ENCODE measurements at places on chromosomes 13 and 19.

- no peak for DNase-seq
- H3K36me3 ChIP-seq: peaks cover 62% of the 10 kb centered on the region
- no peaks in the 10 kb centered on the region for H3K4me1 ChIP-seq
Observed at GRCh38 chr19:5667751-5668271, 12.5 kb downstream of the MICOS13 start.

DNA sequence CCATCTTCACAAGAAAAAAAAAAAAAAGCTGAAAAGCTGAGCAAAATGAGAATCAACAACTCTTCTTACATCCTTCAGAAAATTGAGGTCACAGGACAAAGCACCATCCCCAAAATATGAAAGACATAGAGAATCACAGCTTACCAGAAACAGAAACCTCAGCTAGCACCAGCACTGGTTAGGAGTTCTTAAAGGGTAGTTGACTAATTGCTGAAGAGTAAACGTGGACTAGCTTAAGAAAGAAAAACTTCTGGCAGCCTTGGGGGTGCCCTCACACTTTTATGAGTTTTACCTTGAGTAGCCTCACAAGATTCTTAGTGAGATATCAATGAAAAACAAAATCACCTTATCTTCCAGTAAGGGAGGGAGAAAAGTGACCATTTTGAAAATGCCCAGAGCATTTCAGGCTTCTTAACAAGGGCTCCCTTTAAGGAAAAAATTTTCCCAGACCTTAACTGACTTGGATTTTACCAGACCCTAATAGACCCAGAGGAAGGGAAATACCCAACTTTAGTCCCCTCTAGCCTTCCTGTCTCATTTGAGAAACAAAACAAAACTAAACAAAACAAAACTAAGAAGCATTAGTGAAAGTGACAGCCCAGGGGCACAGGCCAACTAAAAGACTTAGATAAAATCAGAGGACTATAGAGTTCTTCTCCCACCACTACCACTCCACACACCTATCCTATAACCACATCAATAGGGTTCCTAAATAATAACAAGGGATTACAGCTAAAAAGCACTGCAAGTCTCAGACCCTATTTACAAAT is 888.6 kb downstream of the DIAPH3 start:
- H3K4me1 ChIP-seq: no peaks in the 10 kb centered on the region
- no peaks in the 10 kb centered on the region for H3K27me3 ChIP-seq
- DNase-seq: no peak
- no peak overlapping the region for H3K27ac ChIP-seq
- H3K4me3 ChIP-seq: no peak overlapping the region

DNA sequence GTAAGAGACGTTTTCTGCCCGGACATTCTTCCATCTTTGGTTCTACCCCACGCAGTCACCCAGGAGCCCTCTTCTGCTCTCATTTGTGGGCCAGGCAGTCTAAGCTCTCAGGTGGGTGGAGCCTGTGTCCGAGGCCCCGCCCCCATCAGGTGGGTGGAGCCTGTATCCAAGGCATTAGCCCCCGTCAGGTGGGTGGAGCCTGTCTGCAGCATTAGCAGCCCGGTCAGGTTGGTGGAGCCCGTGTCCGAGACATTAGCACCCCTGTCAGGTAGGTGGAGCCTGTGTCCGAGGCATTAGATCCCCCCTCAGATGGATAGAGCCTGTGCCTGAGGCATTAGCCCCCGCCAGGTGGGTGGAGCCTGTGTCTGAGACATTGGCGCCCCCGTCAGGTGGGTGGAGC is 45.5 kb upstream of the C13orf46 start:
- peaks cover 36% of the 10 kb centered on the region for H3K36me3 ChIP-seq
- no peak overlapping the region for H3K4me3 ChIP-seq
- no peak for DNase-seq
- no peaks in the 10 kb centered on the region for H3K4me1 ChIP-seq

- H3K27ac ChIP-seq: no peak overlapping the region
- H3K4me1 ChIP-seq: peaks cover 17% of the 10 kb centered on the region
- DNase-seq: no peak
Observed at GRCh38 chr19:39915101-39915847, 19.2 kb downstream of the FCGBP start.

DNA sequence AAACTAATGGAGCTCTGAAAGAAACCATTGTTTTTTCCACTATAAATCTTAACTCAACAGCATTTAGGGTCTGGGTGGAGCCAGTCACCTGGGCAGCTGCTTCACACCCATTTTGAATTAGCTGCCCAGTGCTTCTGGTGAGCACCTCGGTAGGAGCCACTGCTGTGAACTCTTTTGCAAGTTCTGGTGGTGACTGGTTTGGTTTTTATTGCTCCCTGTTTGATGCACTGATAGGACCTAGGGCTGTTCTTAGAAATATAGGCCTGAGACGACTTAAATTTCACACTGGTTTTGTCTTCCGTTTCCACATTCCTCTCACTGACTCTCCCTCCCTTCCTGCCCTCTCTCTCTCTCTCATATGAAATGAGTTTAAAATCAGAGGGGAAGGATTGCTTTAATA is 103.9 kb downstream of the GGACT start:
- peaks cover 30% of the 10 kb centered on the region for H3K4me1 ChIP-seq
- H3K4me3 ChIP-seq: peak overlapping the region; percentile 55
- no peak for DNase-seq

DNA sequence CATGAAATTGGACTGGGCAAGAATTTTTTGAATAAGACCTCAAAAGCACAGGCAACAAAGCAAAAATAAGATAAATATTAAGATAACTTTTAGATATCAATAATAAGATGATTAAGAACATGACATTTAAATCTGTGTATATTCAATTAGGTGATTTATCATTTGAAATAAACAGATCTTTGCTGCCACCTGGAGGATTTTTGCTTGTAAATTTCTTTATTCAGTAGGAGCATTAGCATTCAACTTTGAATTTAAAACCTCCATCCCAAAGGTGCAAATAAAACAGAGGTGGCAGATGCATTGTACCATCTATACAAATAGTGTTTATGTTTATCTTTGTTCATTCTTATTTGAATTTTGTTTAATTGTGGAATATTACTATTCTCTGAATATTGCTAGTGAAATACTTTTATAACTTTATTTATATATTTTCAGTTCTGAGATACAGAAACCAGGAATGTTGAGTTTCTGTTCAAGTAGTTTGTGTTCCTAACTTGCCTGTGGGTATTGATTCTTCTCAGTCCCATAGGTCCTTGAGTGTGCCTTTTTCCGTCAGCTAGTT is 20.9 kb downstream of the COG6 start:
- no peak overlapping the region for H3K27ac ChIP-seq
- H3K4me1 ChIP-seq: no peaks in the 10 kb centered on the region
- DNase-seq: no peak
- no peak overlapping the region for H3K4me3 ChIP-seq
- H3K27me3 ChIP-seq: no peaks in the 10 kb centered on the region
- peaks cover 11% of the 10 kb centered on the region for H3K36me3 ChIP-seq

DNA sequence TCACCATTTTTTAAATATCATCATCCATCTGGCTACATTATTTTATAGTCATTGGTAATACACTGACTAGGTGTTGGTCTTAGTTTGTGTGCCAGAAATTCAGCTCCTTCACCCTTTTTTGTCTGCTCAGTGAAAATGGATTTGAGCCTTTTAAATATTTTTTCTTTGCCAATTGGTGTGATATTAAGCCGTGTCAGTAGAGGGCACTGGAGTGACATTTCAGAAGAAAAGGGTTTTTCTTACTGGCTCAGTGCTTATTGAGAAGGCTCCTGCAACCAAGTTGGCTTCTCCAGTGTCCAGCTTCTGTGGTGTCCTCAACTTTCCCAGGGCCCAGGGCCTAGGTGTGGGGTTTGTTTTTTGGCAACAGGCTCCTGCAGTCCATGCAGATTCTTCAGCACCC is 546.6 kb downstream of the DACH1 start:
- no peak overlapping the region for H3K4me3 ChIP-seq
- H3K36me3 ChIP-seq: no peaks in the 10 kb centered on the region
- no peak for DNase-seq
- no peaks in the 10 kb centered on the region for H3K27me3 ChIP-seq

DNA sequence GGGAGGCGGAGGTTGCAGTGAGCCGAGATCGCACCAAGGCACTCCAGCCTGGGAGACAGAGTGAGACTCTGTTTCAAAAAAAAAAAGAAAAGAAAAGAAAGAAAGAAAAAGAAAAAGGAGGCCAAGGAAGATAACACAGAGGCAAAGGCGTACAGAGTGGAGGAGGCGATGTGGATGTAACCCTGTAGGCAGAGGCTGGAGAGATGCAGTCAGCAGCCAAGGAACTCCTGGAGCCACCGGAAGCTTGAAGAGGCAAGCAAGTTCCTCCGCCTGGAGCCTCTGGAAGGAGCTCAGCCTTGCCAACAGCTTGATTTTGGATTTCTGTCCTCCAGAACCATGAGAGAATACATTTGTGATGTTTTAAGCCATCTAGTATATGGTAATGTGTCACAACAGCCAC is 6.7 kb upstream of the CCDC8 start:
- H3K4me3 ChIP-seq: no peak overlapping the region
- H3K36me3 ChIP-seq: no peaks in the 10 kb centered on the region
- DNase-seq: no peak
- H3K27ac ChIP-seq: no peak overlapping the region

- peak within 1 kb of the TSS; percentile 99 for H3K27ac ChIP-seq
- DNase-seq: peak; percentile 100
- H3K4me3 ChIP-seq: peak within 1 kb of the TSS; percentile 98
- no peaks in the 10 kb centered on the region for H3K27me3 ChIP-seq
- H3K36me3 ChIP-seq: peaks cover 49% of the 10 kb centered on the region
- H3K4me1 ChIP-seq: peaks cover 50% of the 10 kb centered on the region
Observed at GRCh38 chr19:40798683-40799557, at the start of gene EGLN2. TSS of gene EGLN2 (plus strand) at chr19:40799191. CDS start at chr19:40800573, 1,382 bp downstream.

GRCh38 chr19:58003174-58003828 is 681 bp upstream of the ZNF606 start:
- peaks cover 21% of the 10 kb centered on the region for H3K4me1 ChIP-seq
- peak overlapping the region; percentile 76 for H3K27ac ChIP-seq
- peak overlapping the region; percentile 78 for H3K4me3 ChIP-seq
- peaks cover 27% of the 10 kb centered on the region for H3K36me3 ChIP-seq
- no peak for DNase-seq

DNA sequence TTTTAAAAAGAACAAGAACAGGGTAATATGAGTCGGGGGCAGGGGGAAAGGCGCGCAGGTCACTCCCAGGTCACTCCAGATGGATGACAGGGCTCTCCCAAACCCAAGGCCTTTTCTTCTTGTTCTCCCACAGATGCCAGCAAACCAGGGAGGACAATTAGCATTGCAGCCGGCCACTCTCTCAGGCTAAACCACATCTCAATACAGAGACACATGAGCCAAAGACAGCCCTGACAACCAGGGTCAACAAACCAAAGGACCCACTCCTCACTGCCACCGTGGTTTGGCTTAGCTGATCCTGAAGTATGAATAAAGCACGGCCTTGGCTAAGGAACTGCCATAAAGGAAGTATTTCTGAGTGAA is 47.3 kb downstream of the LATS2 start:
- no peak overlapping the region for H3K27ac ChIP-seq
- H3K4me3 ChIP-seq: no peak overlapping the region
- no peak for DNase-seq
- H3K36me3 ChIP-seq: no peaks in the 10 kb centered on the region

GRCh38 chr19:46611776-46612175 is 10.6 kb downstream of the CALM3 start:
- H3K4me3 ChIP-seq: peak overlapping the region; percentile 34
- no peak for DNase-seq
- H3K27me3 ChIP-seq: peaks cover 5% of the 10 kb centered on the region
- peak overlapping the region; percentile 86 for H3K27ac ChIP-seq
- H3K4me1 ChIP-seq: peaks cover 58% of the 10 kb centered on the region

GRCh38 chr13:73825143-73825542 is 309.1 kb downstream of the KLF12 start:
- H3K4me1 ChIP-seq: peaks cover 65% of the 10 kb centered on the region
- DNase-seq: no peak
- H3K4me3 ChIP-seq: no peak overlapping the region

DNA sequence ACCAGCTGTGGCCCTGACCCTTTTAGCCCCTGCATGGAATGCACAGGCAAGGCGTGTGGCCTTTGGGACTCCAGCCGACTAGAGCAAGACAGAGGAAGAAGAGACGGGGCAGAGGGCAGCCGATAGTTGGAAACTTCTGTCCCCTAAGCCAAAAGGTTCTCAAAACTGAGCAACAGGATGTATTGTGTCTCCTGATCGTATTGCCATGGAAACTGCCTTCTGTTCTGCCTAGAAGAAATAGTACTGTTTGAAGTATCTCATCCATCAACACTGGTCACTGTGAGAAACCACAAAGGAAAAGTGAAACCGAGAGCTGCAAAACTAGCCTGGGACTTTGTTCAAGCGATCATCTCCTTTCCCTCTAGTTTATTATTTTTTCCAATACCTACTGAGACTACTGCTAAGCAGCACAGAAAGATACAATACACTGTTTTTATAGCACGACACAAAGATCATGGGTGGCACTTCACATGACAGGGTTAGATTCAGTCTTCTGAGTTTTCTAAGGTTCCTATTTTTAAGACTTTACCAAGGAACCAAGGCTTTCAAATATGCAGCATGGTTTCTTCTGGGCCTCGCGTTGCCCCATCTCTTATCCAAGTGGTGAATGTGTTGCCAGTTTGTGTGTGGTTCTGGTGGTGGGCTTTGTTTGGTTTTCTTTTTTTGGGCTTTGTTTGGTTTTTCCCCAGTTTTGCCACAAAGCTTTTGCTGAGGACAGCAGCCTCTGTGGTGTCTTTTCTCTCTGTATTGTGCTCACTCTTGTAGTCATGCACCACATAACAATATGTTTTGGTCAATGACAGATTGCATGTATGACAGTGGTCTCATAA is 49.3 kb upstream of the GPR183 start:
- H3K27me3 ChIP-seq: no peaks in the 10 kb centered on the region
- peaks cover 100% of the 10 kb centered on the region for H3K4me1 ChIP-seq
- DNase-seq: peak; percentile 78

GRCh38 chr19:30390356-30390988 is 18.3 kb downstream of the ZNF536 start:
- H3K36me3 ChIP-seq: no peaks in the 10 kb centered on the region
- no peak overlapping the region for H3K27ac ChIP-seq
- peaks cover 20% of the 10 kb centered on the region for H3K27me3 ChIP-seq
- no peak for DNase-seq
- no peak overlapping the region for H3K4me3 ChIP-seq
- no peaks in the 10 kb centered on the region for H3K4me1 ChIP-seq

DNA sequence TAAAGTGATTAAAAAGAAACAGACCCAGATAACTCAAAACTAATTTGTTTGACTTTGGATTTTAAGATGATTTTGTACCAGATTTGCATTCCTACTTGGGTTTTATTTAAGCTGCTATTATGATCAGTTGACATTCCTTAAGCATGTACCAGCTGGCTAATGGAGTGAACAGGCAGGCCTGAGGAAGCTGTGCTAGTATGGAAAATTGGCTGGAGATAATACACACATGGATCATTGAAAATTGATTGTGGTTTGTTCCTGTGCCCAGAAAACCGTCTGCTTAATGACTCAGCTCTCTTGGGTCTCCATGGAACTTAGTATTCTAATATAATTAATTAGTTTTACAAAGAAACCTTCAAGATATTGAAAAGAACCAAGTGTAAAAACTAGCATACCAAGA is 22.6 kb downstream of the POLR1D start:
- H3K27me3 ChIP-seq: no peaks in the 10 kb centered on the region
- H3K4me3 ChIP-seq: no peak overlapping the region
- H3K27ac ChIP-seq: no peak overlapping the region
- peaks cover 9% of the 10 kb centered on the region for H3K36me3 ChIP-seq

GRCh38 chr13:41465241-41465847 is 8.0 kb downstream of the RGCC start:
- peak; percentile 88 for DNase-seq
- H3K4me3 ChIP-seq: peak overlapping the region; percentile 80
- H3K4me1 ChIP-seq: peaks cover 66% of the 10 kb centered on the region
- H3K27me3 ChIP-seq: no peaks in the 10 kb centered on the region

- no peak overlapping the region for H3K4me3 ChIP-seq
- no peaks in the 10 kb centered on the region for H3K27me3 ChIP-seq
- peaks cover 59% of the 10 kb centered on the region for H3K36me3 ChIP-seq
- peaks cover 17% of the 10 kb centered on the region for H3K4me1 ChIP-seq
Observed at GRCh38 chr19:45613926-45614725, 12.1 kb upstream of the GPR4 start.
